T47D (cell line): ENCODE measurements at places on chromosomes 11 and 22.
A peak's percentile ranks its signal among the peaks of the same experiment; 100 is the strongest.

DNA sequence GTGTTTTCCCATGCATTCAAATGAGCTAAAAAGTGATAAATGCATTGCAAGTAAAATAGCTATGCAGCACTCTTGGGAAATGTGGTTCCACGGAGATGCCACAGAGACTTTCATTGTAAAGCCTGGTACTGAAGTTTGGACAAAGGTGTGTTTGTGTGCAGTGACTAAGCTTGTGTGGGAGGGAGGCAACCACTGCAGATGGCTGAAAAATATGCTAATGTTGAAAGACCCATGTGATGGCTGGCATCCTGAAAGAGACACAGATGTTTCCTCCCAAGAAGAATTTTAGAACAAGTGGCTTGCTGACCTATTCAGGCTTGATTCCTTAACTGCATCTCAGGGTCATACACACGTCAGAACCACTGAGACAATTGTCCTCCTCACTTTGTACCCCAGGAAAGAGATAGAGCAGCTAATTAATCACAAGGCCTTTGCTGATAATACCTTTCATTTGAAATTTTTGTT lies 73.8 kb downstream of the FAM76B start:
- no peak for DNase-seq

- no peak for DNase-seq
These were observed 62.1 kb upstream of the NUP50 start for GRCh38 chr22:45101515-45102227.

GRCh38 chr22:49845241-49845640 lies 8.4 kb upstream of the ZBED4 start:
- no peak for DNase-seq

GRCh38 chr22:24325105-24325757 lies 54.6 kb downstream of the SPECC1L start:
- DNase-seq = peak; percentile 37

DNA sequence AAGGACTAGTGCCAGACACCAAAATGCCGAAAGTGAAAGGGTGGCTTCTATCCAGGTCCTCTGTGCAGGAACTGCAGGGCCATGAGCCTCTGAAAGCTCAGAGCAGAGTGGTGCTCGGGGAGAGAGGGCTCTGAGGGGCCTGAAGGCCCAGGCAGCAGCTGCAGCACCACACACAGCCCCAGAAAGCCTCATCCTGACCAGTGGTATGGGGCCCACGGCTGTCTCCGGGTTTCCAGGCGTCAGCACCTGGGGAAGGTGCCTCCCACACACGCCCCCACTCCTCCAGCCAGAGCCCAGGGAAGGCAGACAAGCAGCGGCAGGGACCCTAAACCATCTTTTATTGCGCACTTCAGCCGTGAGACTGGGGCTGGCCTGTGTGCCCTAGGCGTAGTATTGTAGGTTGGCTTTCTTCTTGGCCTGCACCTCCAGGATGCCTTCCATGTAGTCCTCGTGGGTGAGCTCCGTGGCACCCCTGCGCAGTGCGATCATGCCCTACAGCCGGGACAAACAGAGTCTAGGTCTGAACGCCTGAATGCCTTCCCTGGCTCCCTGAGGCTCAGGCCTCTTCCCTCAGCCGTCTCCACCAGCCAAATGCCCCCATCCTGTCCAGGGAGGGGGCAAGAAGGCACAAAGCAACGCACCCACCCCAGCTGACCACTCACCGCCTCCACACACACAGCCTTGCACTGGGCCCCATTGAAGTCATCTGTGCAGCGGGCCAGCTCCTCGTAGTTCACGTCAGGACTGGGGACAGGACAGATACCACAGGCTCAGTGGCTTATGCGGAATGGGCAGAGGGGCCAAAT lies 7.6 kb downstream of the PSMC3 start:
- DNase-seq = no peak

GRCh38 chr11:74321487-74322188 lies 10.2 kb upstream of the P4HA3 start:
- peak; percentile 40 for DNase-seq

GRCh38 chr11:45305874-45306623 lies 19.9 kb upstream of the SYT13 start:
- peak; percentile 19 for DNase-seq

DNA sequence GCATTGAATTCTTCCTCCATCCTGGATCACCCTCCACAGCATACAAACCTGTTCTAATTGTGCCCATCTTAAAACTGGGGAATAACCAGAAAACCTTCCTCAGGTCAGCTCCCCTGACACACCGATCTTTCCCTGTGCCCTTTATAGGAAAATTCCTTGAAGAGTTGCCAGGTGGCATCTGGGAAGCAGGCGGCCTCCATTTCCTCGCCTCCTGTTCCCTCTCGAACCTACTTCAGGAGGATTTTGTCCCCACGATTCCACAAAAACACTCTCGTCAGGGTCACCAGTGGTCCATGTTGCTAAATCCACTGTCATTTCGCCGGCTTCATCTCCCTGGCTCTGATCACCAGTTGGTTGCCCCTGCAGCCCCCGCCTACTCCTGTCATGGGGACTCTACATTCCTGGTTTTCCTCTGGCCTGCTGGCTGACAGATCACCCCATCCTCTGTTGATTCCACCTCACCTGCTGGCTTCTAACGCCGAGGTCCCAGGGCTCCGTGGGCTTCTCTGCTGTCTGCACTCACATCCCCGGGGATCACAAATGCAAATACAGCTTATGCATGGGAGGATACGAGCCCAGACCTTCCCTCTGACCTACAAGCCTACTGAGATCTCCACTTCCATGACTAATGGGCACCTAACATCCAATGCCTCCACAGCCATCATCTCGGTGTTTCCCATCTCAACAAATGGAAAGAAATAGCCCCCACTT lies 92.5 kb upstream of the PRDM11 start:
- DNase-seq = no peak

- DNase-seq = no peak
These were observed 35.0 kb downstream of the RNF141 start for GRCh38 chr11:10506008-10506370.

DNA sequence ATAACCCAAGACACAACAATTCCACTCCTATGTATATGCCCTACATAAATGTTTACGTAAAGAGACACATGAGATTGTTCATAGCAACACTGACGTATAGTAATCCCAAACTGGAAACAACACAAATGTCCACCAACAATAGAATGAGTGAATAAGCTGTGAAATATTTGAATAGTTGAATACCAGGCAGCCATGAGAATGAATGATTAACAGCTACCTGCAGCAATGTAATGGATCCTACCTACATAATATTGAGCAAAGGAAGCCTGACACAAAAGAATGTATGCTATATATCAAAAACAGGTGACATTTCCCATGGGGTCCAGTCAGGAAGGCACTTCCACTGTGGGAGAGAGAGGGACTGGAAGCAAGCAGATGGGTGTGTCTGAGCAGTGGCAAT lies 92.8 kb upstream of the LINC01488 start:
- no peak for DNase-seq

DNA sequence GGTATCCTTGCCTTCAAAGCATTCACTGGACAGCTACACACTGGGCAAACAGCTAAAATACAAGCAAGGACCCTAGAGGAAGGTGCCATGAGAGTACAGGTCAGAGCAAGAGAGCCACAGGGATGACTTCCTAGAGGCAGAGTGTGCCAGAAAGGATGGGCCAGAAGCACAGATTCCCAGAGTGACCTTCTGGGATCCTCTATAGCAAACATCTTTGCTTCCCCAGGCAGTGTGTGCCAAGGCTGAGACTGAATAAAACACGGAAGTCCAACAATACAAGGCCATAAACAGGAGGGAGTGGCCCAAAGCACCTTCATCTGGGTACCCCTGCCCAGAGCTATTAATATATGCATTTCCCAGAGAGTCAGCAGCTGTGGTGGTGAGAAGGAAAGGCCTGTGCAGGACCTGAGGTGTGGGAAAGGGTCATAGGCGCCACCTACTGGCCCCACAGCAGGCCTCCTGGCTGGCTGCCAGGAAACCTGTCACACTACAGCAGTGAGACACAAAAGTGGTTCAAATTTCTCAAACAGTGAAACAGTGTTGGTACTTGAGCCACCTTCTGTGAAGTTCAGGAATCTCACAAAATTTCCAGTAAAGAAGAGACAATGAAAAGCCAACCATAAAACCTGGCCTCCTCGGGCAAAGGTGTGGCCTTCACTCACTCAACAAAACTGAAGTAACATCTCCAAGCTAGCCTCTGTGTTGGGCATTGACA lies 20.3 kb downstream of the CLPB start:
- DNase-seq = peak; percentile 87

DNA sequence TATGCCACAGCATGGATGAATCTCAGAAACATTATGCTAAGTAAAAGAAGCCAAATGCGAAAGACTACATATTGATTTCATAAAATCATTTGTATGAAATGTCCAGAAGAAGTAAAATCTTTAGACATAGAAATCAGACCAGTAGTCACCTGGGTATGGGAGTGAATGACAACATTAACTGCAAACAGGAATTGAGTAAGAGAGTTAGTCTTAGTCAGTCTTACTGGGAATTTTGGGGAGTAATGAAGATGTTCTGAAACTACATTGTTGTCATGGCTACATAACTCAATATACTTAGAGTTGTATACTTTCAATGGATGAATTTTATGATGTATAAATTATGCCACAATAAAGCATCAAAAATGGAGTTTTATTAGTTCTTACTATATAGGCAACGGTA lies 107.8 kb upstream of the CHORDC1 start:
- no peak for DNase-seq

- DNase-seq = no peak
These were observed 4.7 kb downstream of the OSBPL5 start for GRCh38 chr11:3160252-3161031.

GRCh38 chr11:77082838-77083565 lies 16.2 kb downstream of the CAPN5 start:
- DNase-seq = no peak

GRCh38 chr22:49332691-49333090 lies 495.0 kb downstream of the BRD1 start:
- no peak for DNase-seq

DNA sequence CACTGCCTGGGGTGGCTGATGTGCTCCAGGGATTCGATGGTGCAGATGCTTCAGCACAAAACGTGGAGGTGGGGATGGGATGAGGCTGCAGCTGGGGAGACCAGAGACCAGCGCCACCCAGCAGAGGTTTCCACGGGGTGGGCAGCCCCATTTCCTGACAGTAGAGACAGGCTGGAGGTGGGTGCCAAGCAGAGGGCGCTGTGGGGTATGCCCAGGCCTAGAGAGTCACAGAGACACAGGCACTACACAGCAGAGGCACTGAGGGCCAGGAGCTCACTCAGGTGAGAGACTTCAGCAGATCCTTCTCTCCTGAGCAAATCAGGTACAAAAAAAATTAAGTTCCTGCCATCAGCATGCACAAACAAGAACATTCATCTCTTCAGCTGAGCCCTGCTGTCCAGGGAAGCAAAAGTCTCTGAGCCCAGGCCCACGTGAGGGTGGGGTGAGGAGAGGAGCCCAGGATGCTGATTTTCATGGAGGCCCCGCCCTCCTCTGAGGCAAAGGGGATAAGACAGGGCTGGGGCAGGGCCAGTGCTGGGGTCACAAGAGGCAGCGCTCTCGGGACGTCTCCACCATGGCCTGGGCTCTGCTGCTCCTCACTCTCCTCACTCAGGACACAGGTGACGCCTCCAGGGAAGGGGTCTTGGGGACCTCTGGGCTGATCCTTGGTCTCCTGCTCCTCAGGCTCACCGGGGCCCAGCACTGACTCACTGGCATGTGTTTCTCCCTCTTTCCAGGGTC lies 53.1 kb downstream of the GGTLC2 start:
- DNase-seq = no peak

- no peak for DNase-seq
These were observed 18.4 kb downstream of the MYO7A start for GRCh38 chr11:77146261-77147035.

DNA sequence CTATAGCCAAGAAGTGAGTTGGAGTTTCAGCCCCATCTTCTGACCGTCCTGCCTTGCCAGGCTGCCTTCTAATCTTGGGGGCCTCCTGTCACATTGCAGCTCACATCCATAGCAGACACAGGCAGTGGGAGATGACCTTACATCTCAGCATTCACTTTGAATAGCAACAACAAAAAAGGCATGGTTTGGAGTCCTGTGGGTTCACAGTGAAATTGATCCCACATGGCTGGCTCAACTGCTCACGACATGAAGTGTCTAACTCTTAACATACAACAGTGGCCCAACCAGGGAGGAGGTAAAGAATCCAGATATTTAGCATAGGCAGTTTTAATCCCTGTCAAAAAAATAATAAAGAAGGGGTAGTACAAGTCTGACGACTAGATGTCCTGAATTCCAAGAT lies 38.1 kb downstream of the DBX1 start:
- no peak for DNase-seq

- DNase-seq = no peak
These were observed 17.3 kb downstream of the RNF121 start for GRCh38 chr11:71946144-71946571.

GRCh38 chr11:30481330-30481729 lies 104.8 kb downstream of the MPPED2 start:
- no peak for DNase-seq

GRCh38 chr11:119509282-119509841 lies 86.4 kb upstream of the THY1 start:
- DNase-seq = no peak

DNA sequence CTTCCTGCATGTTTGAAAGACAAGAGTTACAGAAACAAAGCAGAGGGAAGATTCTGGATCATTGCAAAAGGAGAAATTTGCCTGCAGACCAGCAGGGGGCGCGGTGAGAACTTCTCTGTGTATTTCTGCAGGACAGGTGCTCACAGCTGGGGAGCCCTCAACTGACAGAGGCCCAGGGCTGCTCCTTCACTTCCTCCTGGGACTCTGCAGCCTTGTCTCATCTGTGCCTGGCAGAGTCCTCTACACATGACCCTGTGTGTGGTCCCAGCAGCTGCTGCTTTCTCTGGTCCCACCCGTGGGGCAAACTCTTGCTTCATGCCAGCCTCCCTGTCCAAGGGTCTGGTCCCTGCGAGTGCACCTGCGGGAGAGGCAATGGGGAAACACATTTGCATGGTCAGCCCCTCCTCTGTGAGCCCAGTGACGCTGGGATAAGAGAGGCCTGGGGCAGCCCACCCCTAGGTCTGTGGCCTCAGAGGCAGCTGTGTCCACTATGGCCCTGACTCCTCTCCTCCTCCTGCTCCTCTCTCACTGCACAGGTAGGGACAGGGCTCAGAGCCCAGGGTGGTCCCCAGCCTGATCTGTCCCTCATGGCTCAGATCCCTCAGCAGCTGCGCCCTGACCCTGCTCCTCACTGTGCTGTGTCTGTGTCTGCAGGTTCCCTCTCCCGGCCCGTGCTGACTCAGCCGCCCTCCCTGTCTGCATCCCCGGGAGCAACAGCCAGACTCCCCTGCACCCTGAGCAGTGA lies 43.2 kb upstream of the VPREB1 start:
- DNase-seq = peak; percentile 60

GRCh38 chr11:69442012-69442806 lies 39.3 kb upstream of the LINC01488 start:
- peak; percentile 59 for DNase-seq

DNA sequence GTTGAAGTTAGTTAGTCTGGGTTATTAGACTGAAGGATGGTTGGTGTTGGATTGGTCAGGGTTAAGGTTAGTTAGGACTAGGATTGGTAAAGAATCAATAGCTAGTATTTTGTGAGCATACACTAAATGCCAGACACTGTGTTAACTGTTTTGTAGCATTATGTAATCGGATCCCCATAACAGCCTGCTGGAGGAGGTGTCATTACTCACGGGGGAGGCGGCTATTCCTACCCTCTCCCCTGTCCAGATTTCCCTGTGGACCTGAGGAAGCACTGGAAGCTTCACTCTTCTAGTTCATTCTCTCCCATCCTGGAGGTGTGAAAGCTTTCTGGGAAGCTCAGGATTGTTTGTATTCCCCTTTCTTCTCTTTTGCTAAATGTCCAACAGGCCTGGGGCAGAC lies 40.5 kb upstream of the KCNJ11 start:
- no peak for DNase-seq

GRCh38 chr11:120784566-120785251 lies 239.2 kb upstream of the TBCEL start:
- no peak for DNase-seq
